ENCODE measurements at places on chromosomes 6 and 20.

DNA sequence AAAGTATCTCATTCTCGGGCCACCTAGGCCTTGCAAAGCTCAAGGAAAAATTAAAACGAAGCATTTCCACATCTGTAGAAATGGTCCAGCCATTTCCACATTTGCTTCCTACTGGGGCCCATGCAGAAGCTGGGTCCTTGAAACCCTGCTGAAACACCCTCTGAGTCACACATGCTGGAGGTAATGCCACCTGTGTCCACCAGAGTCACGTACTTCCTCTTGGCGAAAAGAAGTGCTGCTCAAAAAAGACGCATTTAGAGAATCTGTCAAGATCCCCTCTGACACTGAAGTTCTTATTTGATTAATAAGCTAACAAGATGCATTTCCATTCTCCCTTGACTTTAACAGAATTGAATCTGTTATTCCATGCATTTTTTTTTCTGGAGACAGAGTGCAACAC lies 423.2 kb downstream of the PREX1 start:
- H3K4me3 ChIP-seq: no peak overlapping the region
- DNase-seq: peak; percentile 36
- H3K4me1 ChIP-seq: peaks cover 18% of the 10 kb centered on the region
- no peak overlapping the region for H3K27ac ChIP-seq
- H3K36me3 ChIP-seq: no peaks in the 10 kb centered on the region

- H3K4me3 ChIP-seq: no peak overlapping the region
- no peaks in the 10 kb centered on the region for H3K36me3 ChIP-seq
- H3K4me1 ChIP-seq: no peaks in the 10 kb centered on the region
- no peak overlapping the region for H3K27ac ChIP-seq
- no peak for DNase-seq
- H3K27me3 ChIP-seq: no peaks in the 10 kb centered on the region
Measured at GRCh38 chr20:4303136-4303535, 287.8 kb upstream of the RNF24 start.

DNA sequence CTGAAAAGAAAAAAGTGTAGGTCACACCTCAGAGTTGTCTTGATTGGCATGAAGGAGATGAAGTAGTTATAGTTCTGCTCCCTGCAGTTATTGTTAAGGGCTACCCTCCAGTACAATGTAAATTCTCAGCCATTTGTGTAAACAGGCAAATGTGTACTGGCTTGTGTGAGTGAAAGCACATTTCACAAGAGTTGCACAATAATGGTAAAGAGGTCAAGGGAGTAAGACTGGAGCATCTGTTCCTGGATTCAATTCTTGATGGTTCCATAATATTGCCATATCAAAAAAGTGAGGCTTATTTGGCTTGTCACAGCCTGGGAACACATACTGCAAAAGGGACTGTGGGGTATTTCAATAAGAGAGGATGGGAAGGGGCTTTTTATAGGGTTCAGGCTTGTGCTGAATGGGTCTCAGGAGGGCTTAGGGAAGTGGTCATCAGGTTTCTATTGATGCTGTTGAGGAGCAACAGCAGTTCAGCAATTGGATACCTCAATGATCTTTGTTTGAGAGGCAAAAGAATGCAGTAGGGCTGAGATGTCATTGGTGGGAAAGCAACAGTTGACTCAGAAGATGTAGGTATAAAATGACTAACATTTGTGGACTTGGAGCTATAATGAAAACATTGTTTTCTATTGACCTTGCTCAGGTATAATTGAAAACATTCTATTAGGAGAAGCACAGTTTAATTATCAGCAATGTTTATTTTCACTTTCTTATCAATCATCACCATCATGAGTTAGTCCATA lies 402.6 kb downstream of the BCKDHB start:
- DNase-seq: no peak
- H3K4me3 ChIP-seq: no peak overlapping the region
- H3K27me3 ChIP-seq: no peaks in the 10 kb centered on the region
- H3K27ac ChIP-seq: no peak overlapping the region

DNA sequence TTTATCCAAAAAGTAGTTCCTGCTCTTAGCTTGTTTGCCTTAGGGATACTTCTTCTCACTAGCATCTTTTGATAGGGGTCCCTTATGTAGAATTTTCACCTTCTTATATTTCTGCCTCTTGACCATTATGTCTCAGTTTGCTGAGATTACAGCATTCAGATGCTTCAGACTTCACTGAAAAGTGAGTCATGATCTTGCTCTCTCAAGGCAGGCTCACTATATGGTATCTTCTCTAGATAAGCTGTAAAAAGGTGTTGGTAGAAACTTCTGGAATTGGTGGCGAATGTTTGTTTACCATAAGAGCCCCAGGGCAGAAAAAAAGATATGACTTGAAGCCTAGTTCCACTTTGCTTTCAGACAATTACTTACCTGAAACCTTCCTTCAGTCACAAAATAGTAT lies 19.7 kb downstream of the GTPBP2 start:
- DNase-seq: no peak
- H3K36me3 ChIP-seq: peaks cover 8% of the 10 kb centered on the region
- H3K4me3 ChIP-seq: no peak overlapping the region
- no peak overlapping the region for H3K27ac ChIP-seq

Measured in GM23338 (cell line).